Esophagus muscularis mucosa (tissue), 4 donors: ENCODE measurements at places on chromosomes 13 and 19.

DNA sequence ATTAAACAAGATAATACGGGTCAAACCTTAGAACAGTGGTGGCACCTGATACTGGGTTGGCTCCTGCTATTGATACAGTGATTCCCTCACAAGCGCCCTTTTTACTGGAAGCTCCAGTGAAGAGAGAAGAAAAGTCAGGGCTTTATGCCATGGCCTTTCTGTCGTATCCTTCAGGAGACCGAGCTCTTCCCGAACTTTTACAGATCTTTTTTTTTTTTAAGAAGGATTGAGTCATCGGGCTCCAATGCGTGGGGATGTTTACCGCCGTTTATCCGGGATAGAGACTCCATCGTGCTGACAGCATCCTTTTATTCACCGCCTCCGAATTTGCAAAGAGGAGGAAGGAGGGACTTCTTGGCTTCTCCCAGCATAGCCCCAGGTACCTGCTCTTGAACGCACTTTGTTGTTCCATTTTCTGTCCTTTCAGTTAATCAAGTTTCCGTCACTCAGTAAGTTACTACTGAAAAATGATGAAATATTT is 574 bp downstream of the ZNF227 start:
- no peak for DNase-seq

DNA sequence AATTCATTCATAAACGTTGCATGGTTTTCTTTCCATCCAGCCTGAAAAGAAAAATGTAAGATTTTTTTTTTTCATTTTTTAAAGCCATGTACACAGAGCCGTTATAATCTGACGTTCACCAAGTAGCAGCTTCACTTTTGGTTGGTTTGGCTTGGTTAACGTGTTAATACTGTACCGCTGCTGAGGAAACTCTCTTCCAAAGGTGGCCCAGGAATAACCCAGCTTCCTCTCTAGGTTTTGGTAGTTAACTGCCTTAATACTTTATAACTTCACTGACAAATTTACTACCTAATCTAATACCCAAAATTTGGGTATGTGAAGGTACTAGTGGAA is 1.7 kb downstream of the INTS6 start:
- DNase-seq = no peak

- DNase-seq = no peak
These were observed 4.7 kb downstream of the KCTD4 start for GRCh38 chr13:45196096-45196495.

DNA sequence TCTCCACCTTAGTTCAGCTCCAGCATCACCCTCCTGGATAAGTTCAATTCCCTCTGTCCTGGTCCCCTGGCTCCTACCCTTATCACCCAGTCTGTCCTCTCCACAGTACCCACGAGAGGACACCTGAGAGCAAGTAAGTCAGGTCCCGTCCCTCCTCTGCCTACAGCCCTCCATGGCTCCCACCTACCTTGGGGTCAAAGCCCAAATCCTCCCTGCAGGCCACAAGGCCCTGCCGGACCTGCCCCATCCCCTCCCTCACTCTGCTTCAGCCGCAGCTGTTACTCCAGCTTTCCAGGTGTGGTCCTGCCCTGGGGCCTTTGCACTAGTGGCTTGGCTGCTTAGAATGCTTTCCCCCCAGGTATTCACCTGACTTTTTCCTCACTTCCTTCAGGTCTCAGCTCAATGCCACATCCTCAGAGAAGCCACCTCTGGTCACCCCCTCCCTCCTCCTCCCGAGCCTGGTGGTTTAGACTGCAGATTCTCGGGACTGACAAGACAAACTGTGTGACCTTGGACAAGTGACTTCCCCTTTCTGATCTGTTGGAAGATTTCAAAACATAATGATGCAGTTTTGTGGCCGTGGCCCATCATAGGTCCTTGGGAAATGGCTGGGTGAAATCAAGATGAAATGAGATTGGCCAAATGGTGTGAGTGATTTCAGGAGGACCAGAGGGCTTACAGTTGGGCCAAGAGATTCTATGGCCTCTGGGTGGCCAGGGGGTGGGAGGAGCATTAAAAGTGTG is 3.6 kb downstream of the TUBB4A start:
- no peak for DNase-seq

GRCh38 chr19:15976836-15977689 is 28.3 kb downstream of the OR10H4 start:
- peak; percentile 50 for DNase-seq

DNA sequence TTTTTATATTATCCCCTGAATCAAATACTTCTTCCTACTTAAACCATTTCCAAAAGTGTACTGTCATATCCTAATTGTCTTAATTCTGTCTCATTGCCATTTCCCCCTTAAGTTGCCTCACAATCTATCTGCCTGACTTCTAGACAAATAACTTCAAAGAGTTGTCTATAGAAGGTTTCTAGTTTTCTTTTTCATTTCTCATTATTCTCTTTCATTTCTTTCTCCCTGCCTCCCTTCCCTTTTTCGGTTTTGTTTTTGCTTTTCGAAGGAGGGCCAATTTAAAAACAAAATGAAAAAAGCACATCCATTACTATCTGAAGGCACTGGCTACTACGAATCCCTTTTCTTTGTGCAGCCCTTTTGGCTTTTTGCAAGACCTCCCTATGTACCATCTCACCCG is 367.2 kb downstream of the DNAJC15 start:
- no peak for DNase-seq

DNA sequence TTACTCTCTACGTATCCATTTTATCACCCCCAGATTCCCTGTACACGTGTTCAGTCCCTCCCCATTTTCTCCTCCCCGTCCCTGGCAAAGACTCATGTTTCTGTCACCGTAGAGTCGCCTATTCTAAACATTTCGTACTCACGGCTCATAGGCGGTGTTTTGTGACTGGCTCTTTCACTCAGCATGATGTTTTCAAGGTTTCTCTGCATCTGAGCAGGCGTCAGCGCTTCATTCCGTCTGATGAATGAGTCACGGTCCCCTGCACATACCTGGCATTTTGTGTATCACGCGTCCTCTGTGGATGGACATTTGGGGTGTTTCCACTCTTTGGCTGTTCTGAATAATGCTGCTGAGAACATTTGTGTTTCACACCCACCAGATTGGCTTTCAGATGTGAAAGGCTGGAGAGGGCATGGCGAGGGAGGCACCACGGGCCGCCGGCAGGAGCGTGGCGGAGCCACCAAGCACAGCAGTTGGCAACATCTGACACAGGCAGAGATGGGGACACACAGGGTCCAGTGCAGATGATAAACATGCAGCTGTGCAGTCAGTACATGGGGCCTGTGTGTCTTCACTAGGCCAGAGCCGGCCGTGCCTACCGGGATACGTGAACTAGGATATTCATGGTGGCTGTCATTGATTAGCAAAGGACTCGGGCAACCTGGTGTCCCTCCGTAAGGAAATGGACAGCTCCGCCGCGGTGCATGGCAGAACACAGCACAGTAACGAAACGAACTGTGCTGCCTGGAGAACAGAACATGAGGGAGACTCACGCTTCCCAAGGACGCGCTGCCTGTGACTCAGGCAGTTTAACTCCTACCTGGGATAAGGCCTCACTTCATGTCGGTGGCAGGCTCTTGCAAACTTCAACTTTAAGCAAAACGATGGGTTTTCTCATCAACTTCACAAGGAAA is 117.2 kb downstream of the ATP11A start:
- DNase-seq = no peak

- no peak for DNase-seq
These were observed 7.5 kb upstream of the CEBPA start for GRCh38 chr19:33309826-33310225.

DNA sequence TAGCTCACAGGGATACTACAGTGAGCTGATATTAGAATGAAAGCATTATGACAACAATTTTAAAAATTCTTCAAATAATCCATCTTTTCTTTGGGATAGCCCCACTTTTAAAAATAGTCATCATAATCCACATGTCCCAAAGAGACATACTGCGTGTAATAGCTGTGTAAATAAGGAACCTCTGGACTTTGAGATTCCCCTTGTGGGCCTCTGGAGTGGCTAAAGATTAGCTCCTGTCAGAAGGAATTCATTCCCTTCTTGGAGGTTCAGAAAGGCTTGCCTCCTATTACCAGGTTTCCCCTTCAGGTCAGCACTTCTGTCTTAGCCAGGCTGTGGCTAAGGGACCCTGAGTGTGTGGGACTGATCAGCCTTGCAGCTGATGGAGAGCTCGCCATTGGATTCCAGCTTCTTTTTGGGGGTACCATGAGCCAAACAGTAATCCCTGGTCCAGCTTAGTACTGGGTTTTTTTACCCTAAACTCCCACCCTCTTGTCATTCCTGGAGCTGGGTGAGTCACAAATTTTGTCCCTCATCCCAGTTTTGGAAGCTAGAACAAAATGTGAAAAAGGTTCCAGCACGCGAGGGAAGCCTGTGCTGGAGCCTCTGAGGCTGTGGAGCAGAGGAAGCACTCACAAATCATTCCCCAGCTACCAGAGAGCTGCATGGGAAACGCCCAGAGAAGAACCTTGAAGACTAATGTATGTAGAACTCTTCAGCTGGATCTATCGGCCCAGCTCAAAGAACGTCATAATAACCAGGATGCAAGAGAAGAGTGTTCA is 96.7 kb downstream of the RNASEH2B start:
- peak; percentile 92 for DNase-seq

GRCh38 chr13:47413112-47413511 is 516.3 kb upstream of the HTR2A start:
- DNase-seq = no peak

DNA sequence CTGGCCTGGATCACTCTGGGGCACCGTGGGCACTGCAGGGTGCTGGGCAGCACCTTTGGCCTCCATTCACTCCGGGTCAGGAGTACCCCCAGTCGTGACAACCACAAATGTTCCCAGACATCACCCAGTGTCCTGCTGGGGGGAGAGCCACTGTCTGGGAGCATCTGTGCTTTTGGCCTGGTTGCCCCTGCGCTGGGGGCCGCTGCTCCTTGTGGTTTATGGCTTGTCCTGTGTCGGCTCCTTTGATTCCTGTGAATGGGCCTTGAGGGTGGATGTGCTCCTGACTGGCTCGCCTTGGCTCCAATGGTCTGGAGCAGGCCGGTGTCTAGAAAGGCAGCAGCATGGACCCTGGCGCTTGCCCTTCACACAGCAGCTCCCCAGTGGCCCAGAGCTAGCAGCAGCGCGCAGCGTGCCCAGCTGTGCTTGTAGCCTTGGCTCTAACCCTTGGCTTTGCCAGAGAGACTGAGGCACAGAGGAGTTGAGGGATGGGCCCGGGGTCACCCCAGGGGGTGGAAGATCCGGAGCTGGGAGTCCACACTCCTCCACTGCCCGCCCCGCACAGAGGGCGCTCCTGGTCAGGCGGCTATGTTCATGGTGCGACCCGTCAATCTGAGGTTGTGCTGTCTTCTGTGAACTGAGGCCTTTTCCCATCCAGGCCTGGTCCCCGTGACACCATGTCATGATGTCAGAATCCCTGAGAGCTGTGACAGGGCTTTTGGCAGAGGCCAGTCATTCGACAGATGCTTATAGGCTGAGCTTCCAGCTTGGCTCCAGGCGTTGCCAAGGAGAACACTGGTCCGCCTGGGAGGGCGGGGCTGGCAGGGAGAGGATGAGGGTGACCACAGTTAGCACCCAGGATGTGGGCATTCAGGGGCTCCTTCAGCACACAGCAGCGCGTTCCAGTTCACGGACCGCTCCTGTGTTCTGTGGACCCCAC is 4.1 kb downstream of the DAZAP1 start:
- no peak for DNase-seq

- no peak for DNase-seq
These were observed 59.0 kb downstream of the KLF2 start for GRCh38 chr19:16383584-16384161.

DNA sequence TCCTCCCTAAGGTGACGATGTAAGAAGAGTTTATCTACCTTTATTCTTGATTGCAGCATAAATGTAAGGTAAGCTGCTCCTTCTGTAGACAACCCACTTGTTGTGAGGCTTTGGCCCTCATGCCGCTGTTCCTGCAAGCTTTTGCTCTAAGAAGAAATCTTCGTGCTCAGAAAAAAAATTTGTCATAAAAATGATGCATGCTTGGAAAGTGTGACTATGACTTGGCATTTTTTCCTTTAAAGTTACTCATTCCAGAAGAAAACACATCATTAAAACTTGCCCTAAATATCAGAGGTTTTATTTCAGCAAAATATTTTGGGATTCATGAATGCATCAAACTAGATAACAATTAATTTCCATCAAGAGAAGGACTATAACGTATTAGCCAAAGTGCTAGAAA is 39.8 kb downstream of the KCTD12 start:
- DNase-seq = no peak

GRCh38 chr13:62302341-62302740 is 886.7 kb upstream of the PCDH20 start:
- DNase-seq = no peak

DNA sequence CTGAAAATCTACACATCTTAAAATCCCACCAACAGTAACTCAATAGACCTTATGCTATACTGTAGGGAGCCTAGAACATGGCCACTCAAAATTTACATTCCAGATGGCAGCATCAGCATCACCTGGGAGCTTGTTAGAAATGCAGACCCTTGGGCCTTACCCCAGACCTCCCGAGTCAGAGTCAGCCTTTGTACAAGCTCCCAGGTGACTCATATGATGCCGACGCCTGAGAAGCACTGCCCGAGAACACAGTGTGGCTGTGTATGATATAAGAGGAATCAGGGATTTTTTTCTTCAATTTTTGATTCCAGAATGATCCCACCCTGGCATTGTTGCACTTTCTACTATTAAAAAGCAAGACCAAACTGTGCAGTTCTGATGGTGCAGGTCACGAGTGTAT is 35.9 kb upstream of the CNMD start:
- DNase-seq = no peak

DNA sequence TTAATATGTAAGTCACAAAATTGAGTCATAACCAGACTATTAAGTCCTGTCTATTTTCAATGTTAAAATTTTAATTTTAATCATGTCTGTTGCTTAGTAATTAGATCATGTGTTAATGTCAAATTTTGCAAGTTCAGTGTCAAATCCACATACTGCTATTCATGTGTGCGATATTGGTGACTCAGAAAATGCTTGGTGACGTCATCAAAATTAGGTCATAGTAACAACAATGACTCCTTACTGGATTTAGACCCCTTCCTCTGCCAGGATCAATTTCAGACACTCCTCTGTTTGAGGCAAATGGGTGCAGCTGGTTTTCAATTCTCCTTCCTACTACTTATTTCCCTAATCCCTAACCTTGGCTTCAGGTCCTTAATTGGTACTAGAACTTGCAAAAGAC is 1394.3 kb upstream of the SLC10A2 start:
- no peak for DNase-seq
